Pons (tissue), 1 donor: ENCODE measurements at places on chromosomes 2 and 18.
A peak's percentile ranks its signal among the peaks of the same experiment; 100 is the strongest.

DNA sequence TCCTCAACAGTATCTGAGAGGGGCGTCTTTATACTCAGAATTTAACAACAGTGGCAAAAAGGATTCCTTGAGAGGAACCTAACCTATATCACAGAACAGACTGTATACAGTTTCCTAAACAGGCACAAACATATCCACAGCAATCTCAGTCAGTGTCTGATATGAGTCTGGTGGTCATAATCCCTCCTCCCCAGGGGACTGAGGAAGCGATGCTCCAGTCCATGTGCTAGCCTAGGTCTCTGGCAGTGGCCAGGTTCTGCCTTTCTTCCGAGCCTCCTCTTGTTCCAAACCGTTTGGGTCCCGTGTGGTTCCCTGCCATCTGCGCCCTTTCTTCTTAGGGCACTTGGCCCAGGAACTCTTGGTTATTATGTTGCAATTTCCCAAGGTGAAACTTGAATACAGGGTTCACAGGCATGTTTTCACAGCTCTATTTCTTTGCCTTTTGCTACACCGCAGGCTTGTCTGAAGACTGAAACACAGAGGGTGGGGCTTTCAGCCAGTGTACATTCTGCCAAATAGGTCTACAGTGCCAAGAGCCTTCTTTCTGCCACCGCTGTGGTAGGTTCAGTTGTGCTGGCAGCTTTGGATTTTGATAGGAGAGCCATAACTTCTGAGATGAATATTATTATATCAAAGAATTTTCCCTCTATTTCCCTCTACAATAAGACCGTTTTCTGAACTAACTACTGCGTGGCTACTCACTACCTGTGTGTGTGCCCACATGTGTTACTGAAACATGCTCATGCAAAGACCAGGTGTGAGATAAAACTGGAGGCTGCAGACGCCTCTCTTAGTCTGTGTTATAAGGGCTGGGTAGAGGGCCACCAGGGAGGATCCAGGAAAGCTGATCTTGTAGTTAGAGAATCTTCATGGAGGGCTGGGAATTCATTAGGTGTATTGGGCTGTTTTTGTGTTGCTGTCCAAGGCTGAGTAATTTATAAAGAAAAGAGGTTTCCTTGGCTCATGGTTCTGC is 75.0 kb upstream of the HAAO start:
- no peak for DNase-seq

GRCh38 chr2:13522917-13523821 is 806.4 kb downstream of the TRIB2 start:
- no peak for DNase-seq

DNA sequence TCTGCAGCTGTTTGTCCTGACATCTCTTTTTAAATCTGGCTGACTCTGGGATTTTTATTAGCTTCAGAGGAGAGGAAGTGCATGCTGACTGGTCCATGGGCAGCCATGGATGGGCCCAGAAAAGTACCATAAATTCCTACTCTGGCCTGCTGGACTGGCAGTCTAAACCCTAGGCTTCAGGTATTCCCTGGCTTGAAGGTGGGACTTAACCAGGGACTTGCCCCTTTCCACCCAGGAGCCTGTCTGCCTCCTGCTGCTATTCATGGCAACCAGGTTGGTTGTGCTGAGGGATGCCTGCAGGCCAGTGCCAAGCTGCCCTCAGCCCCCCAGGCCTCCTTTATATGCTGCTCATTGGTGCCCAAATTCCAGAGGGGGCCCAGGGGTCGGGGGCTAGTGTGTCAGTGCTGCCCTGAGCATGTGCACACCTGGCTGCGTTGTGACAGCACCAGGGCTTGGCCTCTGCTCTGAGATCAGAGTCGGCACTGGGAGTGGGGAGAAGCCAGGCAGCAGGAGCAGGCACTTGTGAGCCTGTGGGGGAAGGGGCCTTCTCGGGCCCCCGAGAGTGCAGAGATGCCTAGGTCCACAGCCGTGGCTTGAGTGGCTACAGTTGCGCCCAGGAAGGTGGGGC is 195.7 kb upstream of the TFPI start:
- DNase-seq: no peak

DNA sequence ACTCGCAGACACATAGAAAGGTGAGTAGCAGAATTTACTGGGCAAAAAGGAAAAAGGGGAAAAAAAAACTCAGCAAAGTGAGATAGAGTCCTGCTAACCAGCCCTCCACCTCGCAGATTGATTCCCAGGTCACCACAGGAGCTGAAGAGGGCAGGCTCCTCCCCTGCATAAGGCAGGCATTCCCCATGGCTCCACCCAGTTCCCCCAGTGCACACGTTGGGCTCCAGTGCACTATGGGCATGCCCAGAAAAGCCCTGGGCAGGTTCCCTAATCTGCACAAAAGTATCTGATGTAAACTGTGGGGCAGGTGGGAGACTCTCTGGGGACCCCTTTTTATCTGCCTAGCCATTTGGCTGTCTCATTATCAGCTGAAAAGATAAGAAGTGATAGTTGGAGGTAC is 461.2 kb upstream of the TMEFF2 start:
- DNase-seq: no peak

GRCh38 chr18:61852496-61852895 is 40.3 kb downstream of the RNF152 start:
- DNase-seq: no peak

DNA sequence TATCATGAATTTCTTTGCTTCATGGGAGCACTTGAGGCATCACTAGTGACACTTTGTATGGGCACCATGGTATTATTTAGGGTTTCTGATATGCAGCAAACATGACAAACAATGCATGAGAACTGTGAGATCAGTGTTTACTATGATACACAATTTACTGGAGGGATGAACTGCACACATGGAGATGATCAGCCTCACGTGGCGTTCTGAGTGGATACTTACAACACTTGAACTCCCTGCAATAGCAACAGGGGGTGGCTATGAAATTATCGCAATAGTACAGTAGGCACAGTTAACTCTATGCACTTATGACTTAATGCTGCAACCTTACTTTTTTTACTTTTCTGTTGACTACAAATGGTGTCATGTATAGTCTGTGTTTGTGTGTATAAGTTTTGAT is 18.5 kb upstream of the UGT1A8 start:
- no peak for DNase-seq

DNA sequence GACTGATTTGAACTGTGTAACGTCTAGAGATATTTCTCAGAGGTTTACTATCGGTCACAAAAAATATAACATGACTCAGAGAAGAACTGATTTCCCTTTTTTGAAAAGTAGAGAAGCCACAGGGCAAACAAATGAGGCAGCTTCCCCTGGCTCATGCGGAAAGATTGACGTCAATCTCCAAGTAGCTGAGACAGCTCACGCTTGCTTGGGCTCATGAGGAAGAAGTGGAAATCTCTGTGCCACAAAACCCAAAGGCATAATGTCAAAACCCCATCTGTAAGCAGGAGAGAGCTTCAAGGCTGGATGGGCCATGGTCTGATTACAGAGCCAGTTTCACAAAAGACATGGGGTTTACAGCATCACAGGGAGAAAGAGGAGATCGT is 188.1 kb downstream of the ARL4C start:
- DNase-seq: peak; percentile 77

DNA sequence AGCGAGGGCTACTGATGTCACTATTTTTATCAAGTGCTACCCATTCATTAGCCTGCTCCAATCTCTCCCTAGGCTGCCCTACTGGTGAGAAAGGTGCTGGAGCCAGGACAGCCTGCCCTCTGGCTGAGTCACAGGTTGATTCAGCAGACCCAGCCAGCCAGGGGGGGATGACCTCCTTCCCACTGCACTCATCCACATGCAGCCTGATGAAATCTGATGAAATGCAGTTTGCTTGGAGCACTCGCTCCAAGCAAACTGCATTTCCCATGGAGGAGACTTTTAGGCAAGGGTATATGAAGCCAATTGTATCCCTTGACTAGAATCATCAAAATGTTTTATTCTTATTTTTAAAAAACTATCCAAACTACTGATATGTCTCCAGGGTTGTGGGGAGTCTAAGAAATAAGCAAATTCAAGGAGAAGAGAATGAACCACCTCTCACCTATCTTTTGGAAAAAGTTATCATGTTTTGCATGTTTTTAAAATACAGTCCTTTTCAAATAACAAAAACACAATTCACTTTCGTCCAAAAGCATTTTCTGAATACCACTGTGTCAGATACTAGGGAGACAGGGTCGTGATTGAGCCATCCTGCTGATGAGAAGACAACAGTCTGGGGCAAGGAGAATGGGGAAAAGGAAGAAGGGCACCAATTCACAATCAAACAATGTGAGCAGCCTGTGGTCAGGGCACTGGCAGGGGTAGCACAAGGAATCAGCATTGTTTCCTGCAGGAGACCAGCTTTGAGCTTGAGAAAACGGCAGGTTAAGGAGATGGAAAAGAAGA is 128.3 kb downstream of the AFF3 start:
- DNase-seq: no peak

- DNase-seq: peak; percentile 71
Measured at GRCh38 chr18:23071285-23071684, 64.0 kb upstream of the CABLES1 start.

- peak; percentile 49 for DNase-seq
Measured at GRCh38 chr2:188524519-188525113, 232.9 kb downstream of the GULP1 start.
